ENCODE measurements at places on chromosomes 7 and 10. TPM values are rescaled to one million over a fixed set of nuclear protein-coding genes. Genes with fewer than 3 reads are reported as not detected.

Gene LBX1
- total RNA-seq: not detected

Gene ASZ1
- total RNA-seq: not detected

Gene ENKUR
- total RNA-seq: 0.31 TPM

Gene HOXA6
- 1.8 TPM for total RNA-seq

Gene NRCAM
- total RNA-seq: 73.8 TPM

Gene OR2A12
- not detected for total RNA-seq

Gene LFNG
- 15.5 TPM for total RNA-seq

Gene SFRP4
- 3.3 TPM for total RNA-seq

Gene ELOVL3
- 0.30 TPM for total RNA-seq

Gene CNNM1
- total RNA-seq: 22.7 TPM

Gene MBLAC1
- 2.6 TPM for total RNA-seq

Data from A549 treated with CORT108297 at 1 μM for 4 hours (cell line).